ENCODE measurements at places on chromosomes 2 and 18.

GRCh38 chr2:149058936-149059335 lies 20.4 kb downstream of the LYPD6B start:
- DNase-seq, result no peak

- DNase-seq, result no peak
Observed at GRCh38 chr2:175353275-175353674, 171.8 kb upstream of the ATP5MC3 start.

GRCh38 chr18:63562284-63562683 lies 20.1 kb downstream of the SERPINB12 start:
- DNase-seq, result no peak

GRCh38 chr2:203732953-203733510 lies 26.6 kb downstream of the CD28 start:
- DNase-seq, result no peak

DNA sequence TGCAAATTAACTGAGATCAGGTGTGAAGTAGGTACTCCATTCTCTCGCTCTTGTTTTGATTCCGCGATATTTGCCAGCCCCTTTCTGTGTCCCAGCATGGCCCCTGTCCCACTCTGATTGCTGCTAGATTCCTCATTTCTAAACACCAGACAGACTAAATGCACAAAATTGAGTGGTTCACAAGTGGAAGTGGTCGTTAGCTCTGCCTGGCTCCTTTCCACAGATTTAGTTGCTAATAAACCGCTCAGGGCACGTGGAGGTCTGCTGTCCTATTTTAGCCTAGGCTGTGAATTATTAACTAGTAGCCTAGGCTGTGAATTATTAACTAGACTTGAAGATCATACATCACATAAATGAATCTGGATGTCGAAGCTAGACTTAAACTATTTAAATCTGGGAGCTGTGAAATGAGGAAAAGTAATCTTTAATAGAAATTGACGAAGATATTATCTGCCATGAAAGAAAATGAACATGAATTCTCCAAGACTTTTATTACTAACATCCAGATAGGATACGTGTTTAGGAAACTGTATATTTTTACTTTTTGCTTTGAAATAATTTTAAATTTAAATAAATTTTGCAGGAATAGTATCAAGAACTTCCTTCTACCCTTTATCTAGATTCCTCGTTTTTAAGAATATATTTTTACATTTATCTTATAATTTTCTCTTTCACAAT lies 3.7 kb downstream of the IL1RL2 start:
- no peak for DNase-seq

- no peak for DNase-seq
Observed at GRCh38 chr2:229340086-229340760, 69.1 kb upstream of the PID1 start.

- DNase-seq, result no peak
Observed at GRCh38 chr2:58514252-58514651, 273.1 kb upstream of the FANCL start.

- no peak for DNase-seq
Observed at GRCh38 chr2:9971105-9971818, 19.8 kb downstream of the GRHL1 start.

- peak; percentile 61 for DNase-seq
Observed at GRCh38 chr2:88626171-88627054, 851 bp downstream of the EIF2AK3 start.

GRCh38 chr2:2145817-2146216 lies 185.3 kb downstream of the MYT1L start:
- no peak for DNase-seq

DNA sequence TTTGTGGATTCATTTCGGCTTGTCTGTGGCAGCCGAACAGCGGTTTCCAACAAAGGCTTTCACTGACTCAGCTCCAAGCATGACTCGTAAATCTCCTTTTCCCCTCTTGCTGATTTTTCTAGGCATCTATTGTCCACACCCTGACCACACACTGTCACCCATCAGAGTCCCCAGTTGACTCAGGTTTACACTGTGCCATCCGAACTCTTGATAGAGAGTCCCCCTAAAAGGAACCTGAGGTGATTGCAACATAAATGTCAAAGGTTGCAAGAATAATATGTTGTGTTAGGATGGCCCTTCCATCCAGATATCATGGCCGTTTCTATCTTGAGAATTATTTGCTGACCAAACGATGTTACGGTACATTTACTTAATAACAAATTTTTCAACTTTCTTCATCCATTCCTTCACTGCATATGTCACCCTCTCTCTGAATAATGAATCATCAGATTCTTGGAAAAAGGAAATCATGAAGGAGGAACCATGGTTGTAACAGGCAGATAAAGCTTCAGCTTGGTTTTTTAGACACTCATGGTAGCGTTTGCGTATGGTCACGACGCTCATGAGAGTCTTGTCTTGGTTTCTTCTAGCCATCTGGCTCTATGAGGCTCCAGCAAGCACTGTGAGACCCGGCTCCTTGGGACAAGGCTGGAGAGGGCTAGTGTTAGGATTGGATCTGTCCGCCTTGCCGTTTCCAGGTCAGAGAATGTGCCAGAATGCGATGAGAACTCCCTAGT lies 72.1 kb downstream of the NPAS2 start:
- DNase-seq, result peak; percentile 30

DNA sequence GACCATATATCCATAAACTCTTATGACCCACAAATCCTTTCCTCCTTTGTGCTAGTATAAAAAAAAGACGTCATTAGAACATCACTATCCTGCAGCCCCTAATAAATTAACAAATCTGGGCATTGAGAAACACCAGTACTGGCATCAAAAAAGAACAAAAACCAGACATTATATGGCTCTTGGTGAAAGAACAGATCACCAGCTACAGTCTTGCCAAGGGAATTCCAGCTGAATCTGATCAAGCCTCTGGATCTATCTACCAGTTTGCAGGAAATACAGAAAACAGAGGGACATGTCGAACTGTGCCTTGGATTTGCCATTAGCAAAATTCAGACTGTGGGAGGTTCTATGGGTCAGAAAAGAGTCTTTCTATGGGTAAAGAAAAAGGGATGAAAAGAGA lies 93.7 kb upstream of the DDX18 start:
- DNase-seq, result no peak

- no peak for DNase-seq
Observed at GRCh38 chr2:181574321-181574720, 82.6 kb downstream of the CERKL start.

DNA sequence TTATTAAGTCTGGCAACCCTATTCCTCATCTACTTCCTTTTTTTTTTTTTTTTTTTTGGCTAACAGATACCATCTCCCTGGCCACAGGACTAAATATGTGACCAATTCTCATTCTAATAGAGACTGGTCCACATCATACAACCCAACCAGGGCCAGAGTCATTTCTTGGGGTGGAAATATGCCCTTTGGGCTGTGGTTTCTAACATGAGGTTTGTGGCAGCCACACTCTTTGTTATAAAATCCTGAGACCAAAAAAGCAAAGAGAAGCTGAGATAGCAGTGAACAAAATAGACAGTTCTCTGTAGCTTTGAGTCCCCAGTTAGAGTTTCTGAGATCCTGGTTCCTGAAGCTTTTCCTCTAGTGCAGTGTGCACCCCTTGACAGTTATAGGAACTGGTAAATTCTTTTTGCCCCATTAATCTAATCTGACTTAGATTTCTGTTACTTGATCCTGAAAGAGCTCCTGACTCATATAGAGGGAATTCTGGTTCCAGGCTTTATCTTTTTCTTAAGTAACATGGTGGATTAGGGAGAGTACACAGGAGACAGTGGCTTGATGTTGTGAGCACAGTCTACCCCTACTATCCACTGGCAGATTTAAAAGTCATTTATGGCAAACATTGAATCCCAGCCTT lies 86.8 kb downstream of the MAIP1 start:
- no peak for DNase-seq

DNA sequence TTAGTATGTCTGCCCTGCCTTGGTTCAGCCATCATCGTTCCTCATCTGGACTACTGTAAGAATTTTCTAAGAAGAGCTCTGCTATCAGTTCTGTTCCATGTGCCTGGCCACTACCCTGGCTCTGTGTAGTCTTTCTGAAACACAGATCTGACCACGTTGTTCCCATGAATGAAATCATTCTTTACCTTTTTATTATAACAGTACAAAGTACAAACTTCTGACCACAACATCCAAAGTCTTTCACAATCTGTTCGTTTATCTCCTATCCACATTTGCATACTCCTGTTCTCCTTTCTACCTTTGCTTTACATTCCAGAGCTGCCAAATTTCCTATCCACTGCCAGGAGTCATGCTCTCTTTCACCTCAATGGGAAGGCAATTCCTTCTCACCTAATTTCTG lies 284.6 kb upstream of the LRP1B start:
- DNase-seq, result no peak

DNA sequence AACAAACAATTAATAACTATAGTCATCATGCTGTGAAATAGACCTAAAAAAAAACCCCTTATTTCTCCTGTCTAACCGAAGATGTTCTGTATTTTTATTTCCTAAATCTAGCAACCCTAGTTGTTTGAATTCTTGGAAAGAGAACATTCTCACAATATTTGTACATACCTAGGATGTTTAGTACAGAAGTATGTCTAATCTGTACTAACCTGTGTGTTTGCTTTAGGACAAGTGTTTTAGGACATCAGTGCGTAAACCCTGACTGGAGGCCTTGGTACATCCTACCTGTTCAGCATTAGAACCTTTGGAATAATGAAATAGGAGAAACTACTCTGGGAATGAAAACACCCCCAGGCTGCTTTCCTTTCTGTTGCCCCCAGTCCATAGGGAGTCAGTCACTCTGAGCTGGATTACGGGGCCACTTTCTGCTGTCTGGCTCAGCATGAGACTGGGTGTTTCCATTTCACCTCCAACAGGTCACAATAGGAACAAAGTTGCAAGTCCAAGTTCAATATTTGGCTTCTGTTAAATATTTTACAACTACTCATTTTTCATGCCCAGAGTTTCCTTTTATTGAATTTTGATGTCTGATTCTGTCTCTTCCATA lies 114.7 kb downstream of the MTX2 start:
- DNase-seq, result no peak

DNA sequence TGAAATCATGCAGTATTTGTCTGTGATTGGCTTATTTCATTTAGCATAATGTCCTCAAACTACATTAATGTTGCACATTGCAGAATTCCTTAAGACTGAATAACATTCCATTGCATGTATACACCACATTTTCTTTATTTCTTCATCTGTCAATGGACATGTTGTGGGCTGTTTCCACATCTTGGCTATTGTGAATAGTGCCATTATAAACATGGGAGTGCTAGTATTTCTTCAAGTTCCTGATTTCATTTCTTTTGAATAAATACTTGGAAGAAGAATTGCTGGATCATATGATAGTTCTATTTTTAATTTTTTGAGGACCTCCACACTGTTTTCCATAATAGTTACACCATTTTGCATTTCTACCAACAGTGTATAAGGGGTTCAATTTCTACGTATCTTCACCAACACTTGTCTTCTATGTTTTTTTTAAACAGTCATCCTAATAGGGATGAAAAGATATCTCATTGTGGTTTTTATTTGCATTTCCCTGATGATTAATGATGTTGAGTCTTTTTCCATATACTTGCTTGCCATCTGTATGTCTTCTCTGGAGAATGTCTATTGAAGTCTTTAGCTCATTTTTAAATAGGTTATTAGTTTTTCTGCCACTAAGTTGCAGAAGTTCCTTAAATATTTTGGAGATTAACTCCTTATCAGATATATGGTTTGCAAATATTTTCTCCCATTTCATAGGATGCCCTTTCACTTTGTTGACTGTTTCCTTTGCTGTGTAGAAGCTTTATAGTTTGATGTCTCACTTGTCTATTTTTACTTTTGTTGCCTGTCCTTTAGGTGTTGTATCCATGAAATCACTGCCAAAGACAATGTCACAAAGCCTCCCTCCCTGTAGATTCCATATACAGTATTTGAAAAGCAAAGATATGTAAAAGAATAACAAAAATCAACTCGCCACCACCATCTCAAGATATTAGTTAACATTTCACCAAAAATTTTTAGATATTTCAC lies 14.6 kb downstream of the FBXO11 start:
- no peak for DNase-seq

DNA sequence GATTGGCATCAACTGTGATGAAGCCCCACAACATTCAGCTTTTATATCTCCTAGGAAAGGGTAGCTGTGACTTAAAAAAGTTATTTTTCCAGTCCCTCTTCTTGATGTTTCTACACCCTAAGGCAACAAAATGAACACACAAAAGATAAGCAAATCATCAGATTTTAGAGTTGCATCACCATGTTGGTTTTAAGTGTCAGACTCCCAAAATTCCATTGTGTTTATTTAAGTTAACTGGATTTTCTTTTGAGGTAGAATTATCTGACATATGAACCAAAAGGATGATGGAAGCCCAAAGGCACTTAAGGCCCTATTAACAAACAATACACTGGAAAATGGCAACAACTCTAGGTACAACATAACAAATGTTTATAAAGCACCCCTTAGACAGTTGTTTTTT lies 261.7 kb upstream of the SLC39A10 start:
- DNase-seq, result no peak

DNA sequence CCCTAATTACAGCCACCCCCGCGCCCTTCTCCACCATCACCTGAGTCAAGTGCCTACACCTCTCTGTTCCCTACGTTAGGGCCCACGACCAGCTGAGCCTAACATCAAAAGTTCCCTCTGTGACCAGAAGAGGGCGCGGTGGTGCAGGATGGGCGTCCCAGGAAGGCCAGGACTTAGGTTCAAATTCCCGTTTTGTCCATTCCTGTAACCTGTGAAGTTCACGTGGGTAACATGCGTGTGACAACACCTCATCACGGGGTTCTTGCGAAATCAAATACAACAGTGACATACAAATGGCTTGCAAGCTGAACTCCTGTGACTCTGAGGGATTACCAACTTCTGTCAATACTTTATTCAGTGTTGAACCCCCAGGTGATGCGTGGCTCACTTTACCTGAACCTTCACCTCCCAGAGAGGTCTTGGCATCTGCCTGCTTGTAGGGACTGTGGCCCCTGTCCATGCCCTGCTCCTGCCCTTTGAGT lies 207.9 kb downstream of the ARL4C start:
- DNase-seq, result peak; percentile 64

GRCh38 chr2:53765767-53766166 lies 1.8 kb upstream of the CHAC2 start:
- DNase-seq, result no peak

DNA sequence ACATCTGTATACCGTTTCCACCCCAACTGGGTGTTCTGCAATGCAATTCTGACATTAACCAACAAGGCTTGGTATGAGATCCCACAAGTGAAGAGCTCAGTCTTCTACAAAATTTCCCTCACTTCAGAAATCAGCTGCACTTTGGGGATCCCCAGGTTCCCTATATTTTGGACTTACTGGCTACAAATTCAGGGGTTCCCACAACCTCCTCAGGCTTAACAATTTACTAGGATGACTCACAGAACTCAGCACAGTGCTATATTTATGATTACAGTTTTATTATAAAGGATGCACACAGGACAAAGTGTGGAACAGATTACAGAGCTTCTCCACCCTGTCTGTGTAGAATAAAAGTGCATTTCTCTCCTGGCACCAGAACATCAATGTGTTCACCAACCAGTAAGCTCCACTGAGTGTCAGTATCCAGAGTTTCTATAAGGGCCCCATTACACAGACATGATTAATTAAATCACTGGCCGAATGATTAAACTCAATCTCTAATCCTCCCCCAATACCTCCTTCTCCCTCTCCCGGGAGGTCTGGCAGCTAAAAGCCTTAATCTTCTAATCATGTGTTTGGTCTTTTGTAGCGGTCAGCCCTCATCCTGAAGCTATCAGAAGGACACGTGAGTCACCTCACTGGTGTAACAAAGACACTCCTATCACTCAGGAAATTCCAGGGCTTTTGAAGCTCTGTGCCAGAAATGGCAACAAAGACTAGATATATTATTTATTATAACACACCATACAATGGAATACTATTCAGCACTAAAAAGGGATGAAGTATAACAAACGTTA lies 84.6 kb downstream of the SLC66A3 start:
- DNase-seq, result peak; percentile 36
